ENCODE measurements at places on chromosomes 4 and X.

DNA sequence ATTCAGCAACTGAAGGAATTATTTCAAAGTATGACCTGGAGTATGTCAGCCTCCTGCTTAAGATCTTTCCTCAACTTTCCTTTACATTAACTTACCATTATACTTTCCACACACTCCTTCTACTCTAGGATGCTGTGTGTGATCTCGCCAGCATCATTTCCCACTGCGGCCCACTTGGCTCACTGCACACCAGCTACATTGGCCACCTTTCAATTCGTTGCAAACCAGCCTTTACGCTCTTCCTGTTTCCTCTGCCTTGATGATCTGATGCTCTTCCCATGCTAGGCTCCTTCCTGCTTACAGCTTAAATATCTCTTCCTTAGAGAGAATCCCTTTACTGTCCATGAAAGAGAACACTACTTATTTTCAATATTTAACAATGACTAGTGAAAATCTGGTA is 95.1 kb downstream of the GPM6A start:
- no peak for DNase-seq

GRCh38 chr4:66736606-66737005 is 808.7 kb downstream of the CENPC start:
- DNase-seq, result no peak

- DNase-seq, result no peak
Measured at GRCh38 chr4:11748164-11748872, 319.6 kb upstream of the HS3ST1 start.

- no peak for DNase-seq
Measured at GRCh38 chr4:146214238-146214637, at the start of gene REELD1. Gene REELD1, plus strand, starts transcription at chr4:146214538. Its CDS starts 2,415 bp downstream, at chr4:146216953.

DNA sequence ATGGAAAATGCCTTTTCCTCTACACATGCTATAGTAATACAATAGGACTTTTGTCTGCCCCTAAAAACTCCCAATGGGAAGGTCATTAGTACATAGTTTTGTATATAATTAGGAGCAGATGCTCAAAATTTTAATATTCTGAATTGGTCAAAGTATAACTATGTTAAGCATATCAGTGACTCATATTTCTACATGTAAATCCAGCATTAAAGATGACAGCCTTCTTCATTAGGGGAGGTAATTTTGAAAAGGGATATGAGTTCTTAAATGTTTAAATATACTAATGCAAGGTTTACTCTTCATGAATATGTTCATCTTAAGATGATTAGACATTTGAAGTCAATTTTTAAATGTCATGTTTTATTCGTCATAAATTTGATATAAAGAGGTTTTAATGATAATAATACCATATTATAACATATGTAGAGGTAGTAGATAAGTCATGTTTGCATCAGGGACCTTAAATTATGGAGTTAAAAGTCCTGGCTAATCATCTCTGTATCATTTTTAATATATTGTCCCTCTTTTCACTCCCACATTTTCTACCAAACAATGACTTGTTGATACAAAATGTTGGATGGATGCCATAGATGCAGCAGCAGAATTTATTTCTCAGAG is 218.8 kb downstream of the STPG2 start:
- DNase-seq, result no peak

GRCh38 chr4:38867478-38868058 is at the start of gene FAM114A1:
Gene FAM114A1, plus strand, starts transcription at chr4:38867806. Its CDS starts 10,273 bp downstream, at chr4:38878079.
- DNase-seq, result peak; percentile 44

GRCh38 chrX:85591536-85591935 is 212.1 kb upstream of the POF1B start:
- no peak for DNase-seq

- DNase-seq, result no peak
Measured at GRCh38 chr4:16026160-16026761, 57.6 kb downstream of the PROM1 start.

DNA sequence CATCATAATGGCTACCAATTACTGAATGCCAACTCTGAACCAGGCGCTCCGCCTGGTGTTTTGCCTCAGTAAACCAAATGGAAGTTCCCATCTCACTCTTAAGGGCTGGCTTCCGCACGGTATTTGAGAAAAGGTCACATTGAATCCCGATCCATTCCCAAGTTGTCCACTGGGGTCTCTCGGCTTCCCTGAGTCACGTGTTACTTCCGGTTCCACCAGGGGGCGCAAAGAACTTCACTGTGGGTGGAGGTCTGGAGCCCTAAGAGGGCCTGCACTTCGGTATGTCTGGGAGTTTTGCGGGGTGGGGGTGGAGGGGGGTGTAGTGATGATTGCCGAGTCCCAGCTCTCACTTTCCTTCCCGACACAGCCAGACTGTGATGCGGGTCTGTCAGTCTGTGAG is 13.4 kb upstream of the NHS start:
- no peak for DNase-seq

DNA sequence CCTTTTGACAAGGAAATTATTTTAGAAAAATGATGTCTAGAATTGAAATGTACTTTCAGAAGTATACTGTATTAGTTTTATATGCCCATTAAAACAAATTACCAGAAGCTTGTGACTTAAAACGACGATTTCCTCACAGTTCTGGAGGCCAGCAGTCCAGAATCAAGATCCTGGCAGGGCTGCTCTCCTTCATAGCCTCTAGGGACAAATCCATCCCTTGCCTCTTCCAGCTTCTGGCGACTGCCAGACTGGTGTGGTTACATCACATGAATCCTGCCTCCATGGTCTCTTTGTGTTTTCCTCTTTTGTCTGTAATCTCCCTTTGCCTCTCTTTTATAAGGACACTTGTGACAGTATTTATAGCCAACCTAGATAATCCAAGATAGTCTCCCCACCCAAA is 97.1 kb downstream of the IQCM start:
- DNase-seq, result no peak

DNA sequence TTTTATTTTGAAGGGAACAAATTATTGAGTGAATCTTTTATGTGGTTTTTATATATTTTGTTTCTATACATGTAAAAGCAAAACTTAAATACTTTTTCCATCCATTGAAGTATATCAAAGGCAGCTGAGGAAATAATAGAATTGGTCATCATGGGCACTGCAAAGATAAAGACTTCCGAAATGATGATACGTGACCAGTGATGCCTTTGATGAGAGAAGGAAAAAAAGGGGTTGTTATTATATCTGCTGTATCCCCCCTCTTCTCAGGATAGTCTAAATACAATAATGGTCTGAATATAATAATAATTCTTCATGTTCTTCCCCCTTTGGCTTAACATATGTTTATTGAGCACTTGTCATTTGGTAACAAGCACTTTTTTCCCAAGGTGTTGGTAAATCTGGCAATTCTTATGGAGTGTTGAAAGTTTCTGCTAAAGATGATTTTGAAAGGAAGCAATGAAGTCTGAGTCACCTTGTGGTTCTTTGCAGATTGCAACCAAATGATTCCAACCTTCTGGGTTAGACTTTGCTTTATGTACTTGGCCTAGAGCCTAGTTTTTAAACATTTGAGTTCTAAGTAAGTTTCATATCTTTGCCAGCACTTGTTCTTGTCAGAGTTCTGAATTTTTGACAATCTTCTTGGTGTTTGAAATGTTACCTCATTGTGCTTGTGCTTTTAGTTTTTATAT is 60.8 kb downstream of the USP9X start:
- DNase-seq, result no peak

DNA sequence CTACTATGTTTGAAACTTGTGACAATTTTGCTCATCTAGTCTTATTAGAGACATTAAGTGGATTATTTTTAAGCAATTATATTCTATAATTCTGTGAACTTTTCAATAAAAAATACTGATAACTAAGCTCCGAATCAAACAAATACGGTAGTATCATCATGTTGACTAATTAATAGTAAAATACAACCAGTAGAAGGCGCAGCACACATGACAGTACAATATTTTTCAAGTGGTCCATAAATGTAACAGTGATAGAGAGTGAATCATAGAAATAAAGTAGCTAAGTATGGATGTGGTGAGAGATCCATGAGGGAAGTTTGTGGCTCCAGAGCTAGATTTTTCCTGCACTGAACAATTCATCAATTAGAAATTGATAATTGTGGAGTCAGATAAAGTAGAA is 666.2 kb downstream of the KCTD8 start:
- no peak for DNase-seq
